ENCODE measurements at places on chromosomes 1 and 21.

- DNase-seq: no peak
Observed at GRCh38 chr1:183285256-183285655, 99.2 kb downstream of the LAMC2 start.

GRCh38 chr1:111221276-111221632 is 6.3 kb upstream of the CHI3L2 start:
- DNase-seq: no peak

GRCh38 chr21:44749759-44750674 is 38.6 kb upstream of the TSPEAR start:
- DNase-seq: no peak

DNA sequence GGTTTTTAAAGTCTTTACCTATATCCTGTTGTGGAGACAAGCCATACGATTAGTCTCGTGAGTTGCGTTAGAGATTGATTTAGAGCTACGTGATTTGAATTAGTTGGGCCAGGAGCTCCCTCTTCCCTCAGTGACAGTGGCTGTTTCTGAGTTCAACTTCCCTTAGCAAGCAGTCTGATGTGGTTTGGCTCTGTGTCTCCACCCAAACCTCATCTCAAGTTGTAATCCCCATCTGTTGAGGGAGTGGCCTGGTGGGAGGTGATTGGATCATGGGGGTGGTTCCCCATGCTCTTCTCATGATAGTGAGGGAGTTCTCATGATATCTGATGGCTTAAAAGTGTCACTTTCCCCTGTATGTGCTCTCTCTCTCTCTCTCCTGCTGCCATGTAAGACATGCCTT is 192.9 kb upstream of the PTGFR start:
- no peak for DNase-seq

GRCh38 chr1:26163684-26164035 is 4.8 kb downstream of the FAM110D start:
- DNase-seq: no peak

DNA sequence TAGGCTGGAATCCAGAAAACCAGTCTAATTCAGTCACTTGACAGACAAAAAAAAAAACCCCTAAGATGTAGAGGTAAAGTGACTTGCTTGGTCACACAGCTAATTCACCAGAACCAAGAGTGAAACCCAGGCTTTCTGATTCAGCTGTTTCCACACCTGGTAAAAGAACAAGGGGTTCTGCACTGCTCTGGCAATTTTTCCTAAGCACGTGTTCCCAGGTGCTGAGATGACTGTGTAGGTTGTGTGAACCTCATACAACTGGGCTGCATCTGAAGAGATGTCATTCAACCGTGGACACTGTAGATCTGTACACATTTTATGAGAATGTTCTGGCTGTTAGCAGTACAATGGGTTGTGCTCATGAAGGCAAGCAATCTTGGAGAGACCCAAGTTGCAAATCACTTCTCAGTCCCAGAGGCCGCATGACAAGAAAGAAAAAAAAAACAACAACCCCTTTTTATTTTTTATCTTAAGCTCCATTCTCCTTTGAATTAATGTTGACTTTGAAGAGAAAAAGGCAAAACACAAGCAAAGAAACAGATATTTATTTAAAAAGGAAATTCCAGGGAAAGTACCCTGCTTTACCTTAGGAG is 95.4 kb downstream of the INTS7 start:
- DNase-seq: no peak

- DNase-seq: no peak
Observed at GRCh38 chr1:4160181-4160580, 260.1 kb upstream of the C1orf174 start.

DNA sequence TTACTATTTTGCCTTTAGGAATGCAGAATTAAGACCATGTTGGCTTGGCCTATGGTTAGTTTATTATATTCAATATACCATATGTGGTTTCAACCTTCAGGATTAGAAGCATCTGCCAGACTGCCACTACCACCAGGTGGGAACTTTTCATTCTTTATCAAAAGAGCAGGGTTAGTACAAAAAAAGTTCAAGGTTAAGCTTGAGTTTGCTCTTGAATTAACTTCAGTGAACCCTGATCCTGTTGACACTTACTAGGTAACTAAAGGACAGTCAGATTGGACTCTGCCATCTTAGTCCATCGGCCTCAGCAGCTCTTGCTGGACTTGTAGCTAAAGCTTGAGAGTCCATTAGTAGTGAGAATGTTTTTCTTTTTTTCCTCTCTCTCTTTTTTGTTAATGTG is 22.1 kb downstream of the CLIC4 start:
- DNase-seq: no peak

- no peak for DNase-seq
Observed at GRCh38 chr1:50667710-50668356, 244.6 kb upstream of the DMRTA2 start.

Measured in activated CD4-positive, alpha-beta T cell treated with anti-CD3 and anti-CD28 coated beads, Interleukin-2, amount 50 U/mL, for 1 hour (primary cell).